ENCODE measurements at places on chromosomes 2 and 18.

- DNase-seq: no peak
Observed at GRCh38 chr2:52874466-52875106, 893.0 kb upstream of the CHAC2 start.

DNA sequence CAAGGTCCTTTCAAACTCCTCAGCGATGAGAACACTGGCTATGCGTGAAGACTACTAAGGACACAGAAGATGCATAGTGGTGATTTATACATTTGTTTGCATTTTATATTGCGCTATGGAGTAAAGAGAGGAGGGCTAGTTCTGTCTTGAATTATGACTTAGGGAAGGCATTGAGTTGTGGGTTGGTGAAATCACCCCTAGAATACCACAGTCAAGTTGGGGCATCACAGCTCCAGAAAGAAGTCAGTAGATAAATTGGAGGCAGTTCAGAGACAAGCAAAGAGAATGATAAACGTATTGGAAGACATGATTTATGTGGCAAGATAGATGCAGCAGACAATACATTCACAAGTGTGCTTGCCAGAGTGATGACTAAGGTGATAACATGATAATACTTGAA lies 460.4 kb downstream of the EPHA4 start:
- no peak for DNase-seq

DNA sequence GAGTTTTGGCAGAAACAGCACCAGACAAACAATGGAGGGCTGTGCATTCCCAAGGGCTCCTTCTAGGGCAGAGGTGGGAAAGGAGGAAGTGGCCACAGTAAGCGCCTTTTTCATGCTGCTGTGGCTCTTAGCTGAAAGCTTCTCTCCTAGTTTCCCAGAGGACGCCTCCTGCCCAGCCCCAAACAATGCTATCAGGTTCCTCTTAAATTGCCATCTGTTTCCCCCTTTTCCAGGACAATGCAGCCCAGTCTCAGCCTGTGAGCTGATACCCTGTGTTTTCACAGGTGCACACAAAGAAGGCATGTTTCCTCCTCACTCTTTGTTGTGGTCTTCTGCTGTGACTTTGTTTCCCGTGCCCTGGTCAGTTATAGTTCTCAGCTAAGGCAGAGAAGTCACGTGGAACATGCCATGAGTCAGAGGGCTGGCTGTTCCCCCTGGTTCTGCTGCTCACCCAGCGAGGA lies 5.4 kb upstream of the FAM124B start:
- no peak for DNase-seq

GRCh38 chr18:54388203-54389142 lies 30.8 kb downstream of the C18orf54 start:
- DNase-seq: no peak

DNA sequence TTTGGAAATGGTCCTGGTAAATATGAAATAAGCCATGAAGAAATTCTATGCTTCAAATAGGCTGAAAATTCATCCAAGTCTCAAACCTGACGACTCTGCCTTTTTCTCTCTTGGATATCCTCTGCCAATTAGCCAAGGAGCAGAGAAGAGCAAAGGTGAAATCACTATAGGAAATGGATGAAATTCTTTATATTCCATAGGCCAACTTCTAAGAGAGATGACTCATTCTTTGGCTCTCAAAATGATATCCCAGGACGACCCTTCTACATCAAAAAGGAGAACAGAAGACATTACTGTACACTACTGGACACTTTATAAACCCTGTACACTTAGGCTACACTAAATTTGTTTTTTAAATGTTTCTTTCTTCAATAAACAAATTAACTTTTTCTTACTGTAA lies 22.7 kb downstream of the PDE1A start:
- DNase-seq: no peak

GRCh38 chr2:170475878-170476277 lies 239.3 kb upstream of the SP5 start:
- DNase-seq: no peak

- DNase-seq: no peak
Observed at GRCh38 chr2:126381091-126381490, 274.9 kb upstream of the GYPC start.

DNA sequence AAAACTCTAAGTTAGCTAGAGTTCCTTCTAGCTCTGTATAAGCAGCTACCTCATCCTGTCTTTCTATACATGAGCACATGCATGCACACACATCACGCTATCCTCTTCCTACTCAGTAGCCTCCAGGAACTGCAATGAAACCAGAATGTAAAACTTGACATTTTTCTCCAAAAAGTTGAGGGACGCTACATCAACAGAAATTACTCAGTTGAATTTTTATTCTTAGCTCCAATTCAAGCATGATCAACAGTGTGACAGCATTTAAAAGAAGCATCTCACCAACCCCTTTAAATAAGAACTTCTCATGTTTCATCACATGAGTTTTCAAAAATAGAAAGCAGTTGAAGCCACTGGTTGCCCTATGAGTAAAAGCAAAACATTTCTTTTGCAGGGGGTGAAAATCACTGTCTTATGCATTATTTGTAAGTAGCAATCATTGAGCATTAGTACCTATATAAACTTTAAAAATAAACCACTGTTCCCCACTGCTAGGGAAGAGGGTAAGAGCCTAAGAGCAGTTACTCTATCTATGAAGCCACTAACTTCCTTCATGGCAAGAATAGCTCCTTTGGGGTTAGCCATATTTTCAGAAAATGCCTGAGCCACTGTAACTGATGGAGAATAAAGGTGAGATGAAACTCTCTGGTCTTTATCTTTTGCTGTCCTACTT lies 77.9 kb upstream of the ARL5A start:
- no peak for DNase-seq

DNA sequence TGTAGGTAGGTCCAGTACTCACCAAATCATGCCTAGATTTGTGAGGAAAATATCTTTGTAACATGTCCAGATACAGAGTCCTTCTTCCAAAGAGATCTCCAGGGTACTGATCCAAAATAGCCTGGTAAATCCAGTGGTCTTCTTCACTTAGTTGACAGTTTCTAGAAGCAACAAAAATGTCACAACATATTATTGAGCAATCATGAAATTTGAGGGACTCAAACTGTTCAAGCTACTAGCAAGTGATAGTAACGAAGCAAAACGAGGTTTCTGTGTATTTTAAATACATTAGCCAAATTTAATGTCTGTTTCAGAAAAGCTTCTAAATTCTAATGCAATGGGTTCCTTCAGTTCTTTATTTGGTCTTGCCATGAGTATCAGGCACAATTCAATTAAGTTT lies 142.8 kb downstream of the CCDC148 start:
- no peak for DNase-seq

- DNase-seq: no peak
Observed at GRCh38 chr2:236823963-236824362, 254.3 kb downstream of the ACKR3 start.

All from activated effector memory CD4-positive, alpha-beta T cell treated with anti-CD3 and anti-CD28 coated beads, Interleukin-2, amount 50 U/mL, for 16 hours (primary cell).